IPS-NIHi11 (cell line): ENCODE measurements at places on chromosomes 11 and 22.

GRCh38 chr11:111644922-111645321 lies 42.7 kb downstream of the SIK2 start:
- DNase-seq: no peak

- DNase-seq: no peak
Measured at GRCh38 chr11:17954395-17955252, 58.2 kb downstream of the SERGEF start.

DNA sequence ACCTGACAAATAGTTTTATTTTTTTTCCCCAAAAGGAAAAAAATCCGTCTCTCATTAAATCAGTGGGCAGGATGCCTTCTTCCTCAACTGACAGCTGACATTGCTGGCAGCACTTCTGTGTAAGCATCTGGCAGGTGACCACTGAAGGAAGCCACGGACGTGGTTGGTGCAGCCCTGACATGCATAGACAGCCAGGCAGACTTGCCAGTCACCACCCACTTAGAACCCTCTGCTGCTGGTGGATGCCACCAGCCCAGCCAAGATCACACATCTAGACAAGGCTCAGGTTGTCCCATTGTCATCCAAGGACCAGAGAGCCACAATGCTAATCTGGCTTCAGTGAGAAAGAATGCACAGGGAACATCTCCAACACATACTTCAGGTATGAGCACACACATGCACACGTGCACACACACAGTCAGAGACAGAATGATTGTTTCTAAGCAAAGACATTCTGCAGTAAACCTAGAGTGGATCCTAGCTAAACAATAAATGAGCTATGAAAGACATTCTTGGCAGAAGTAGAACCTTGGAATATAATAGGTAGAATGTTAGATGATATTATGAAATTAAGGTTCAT lies 49.8 kb upstream of the BMAL1 start:
- DNase-seq: no peak

GRCh38 chr22:19195796-19196731 lies 17.5 kb upstream of the SLC25A1 start:
- DNase-seq: no peak

DNA sequence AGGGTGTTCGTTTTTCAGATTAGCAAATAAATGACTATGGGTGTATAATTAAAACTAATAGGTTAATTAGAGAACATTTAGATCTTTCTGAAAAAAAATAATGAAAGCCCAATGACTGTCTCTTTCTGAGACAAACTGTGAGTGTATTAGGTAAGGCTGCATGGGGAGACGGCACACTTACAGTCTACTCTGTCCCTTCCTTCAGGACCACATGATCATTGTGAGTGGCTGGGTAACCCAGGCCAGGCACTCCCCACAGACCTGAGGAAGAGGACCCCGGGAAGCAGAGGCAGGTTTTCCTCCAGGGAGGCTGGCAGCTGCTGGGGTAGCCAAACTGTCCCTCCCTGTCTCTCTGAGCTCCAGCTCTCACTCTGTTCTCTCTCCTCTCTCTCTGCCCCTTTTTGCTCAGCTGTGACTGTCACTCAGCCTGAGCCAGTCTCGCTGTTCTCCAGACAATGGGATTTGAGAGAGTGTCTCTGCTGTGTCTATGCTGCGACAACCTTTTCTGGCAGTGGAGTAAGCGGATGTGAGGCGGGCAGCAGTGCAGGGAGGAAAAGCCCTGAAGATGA lies 83.1 kb upstream of the NCAM1 start:
- DNase-seq: no peak

DNA sequence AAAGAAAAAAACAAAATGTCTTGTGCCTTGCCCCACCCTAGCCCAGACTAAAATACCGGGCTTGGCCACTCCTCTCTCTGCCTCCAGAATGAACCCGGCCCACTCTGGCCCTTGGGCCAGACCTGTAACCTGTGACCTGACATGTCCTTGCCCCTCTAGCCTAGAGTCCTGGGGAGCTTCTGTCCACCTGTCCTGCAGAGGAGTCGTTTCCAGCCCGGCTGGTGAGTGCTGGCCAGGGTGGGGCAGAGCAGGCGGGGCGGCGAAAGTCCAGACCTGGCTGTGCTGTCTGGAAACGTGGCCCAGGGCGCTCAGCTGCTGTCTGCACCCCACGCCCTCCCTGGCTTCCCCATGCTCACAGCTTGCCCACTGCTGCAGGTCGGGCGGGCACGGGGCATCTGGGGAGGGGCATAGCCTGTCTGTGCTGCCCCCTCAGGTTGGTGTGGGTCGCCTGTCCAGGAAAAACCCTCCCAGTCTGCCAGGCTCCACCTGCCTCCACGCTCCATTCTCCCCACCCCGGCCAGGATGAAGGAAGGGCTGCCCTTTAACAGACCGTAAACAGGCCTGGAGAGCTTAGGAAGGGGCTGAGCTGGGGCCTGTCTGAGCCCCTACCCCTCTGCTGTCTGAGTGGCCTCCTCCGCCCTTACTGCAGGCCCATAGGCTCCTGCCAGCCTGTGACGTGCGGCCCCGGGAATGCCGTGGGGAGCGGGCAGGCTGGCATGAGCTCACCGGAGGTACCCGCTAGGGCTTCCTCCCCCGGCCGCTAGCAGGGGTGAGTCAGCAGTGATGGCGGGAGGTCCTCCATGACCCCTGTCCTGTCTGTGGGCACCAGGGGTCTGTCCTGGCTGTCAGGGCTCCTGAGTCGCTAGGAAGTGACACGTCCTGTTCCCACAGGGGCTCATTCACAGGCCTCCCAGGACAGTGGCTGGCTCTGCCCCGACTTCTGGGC lies 1.9 kb downstream of the CD151 start:
- DNase-seq: no peak

DNA sequence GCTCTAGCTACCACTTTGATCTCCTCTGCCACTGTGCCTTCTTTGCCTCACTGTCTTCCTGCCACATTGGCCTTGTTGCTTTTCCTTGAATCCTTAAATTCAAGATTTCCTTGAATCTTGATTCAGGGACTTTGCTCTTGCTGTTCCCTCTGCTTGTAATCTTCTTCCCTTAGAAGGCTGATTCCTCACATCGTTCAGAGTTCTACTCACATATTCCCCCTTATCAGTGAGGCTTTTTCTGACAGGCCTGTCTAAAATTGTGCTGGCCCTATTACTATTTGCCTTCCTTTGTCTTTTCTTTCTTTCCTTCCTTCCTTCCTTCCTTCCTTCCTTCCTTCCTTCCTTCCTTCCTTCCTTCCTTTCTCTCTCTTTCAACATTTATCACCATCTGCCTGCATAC lies 206.9 kb upstream of the CCDC90B start:
- DNase-seq: no peak

DNA sequence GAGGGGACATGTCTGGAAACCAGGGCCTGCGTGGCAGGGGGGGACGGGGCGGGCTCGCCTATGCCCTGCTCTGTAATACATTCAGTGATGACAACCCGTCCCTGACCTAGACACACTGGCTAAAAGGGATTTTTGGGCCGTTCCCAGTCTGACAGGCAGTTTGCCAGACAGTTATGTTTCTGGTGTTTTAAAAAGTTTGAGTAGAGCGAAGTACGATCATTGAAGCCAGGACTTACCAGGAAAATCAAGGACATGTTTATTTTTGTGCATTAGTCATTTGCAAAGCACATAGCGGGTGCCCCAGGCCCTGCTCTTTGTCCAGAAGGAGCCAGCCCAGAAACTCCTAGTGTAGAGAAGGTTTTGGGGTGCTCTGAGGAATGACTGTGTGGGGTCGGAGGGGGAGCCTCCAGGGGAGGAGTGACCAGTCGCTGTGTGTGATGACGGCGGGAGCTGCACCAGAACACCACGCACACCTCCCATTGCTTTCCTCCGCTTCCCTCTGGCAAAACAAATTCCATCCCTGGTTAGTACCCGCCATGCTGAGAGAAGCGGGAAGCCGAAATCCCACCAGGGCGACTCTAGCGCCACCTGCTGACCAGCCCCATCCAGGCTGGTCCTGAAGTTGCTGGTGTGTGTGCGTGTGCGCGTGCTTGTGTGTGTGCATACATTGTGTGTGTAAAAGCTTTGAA lies 50.8 kb downstream of the FBLN1 start:
- peak; percentile 93 for DNase-seq

GRCh38 chr22:17369439-17370025 lies at the start of gene CECR2:
Gene CECR2 (plus strand): TSS chr22:17369460. CDS start chr22:17369784, 324 bp downstream.
- DNase-seq: peak; percentile 53

DNA sequence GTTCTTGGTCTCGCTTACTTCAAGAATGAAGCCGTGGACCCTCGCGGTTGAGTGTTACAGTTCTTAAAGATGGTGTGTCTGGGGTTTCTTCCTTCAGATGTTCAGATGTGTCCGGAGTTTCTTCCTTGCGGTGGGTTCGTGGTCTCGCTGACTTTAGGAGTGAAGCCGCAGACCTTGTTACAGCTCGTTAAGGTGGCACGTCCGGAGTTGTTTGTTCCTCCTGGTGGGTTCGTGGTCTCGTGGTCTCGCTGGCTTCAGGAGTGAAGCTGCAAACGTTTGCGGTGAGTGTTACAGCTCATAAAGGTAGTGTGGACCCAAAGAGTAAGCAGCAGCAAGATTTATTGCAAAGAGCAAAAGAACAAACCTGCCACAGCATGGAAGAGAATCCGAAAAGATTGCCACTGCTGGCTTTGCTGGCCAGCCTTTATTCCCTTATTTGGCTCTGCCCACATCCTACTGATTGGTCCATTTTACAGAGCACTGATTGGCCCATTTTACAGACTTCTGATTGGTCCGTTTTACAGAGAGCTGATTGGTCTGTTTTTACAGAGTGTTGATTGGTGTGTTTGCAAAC lies 27.1 kb upstream of the NXPE2 start:
- no peak for DNase-seq

DNA sequence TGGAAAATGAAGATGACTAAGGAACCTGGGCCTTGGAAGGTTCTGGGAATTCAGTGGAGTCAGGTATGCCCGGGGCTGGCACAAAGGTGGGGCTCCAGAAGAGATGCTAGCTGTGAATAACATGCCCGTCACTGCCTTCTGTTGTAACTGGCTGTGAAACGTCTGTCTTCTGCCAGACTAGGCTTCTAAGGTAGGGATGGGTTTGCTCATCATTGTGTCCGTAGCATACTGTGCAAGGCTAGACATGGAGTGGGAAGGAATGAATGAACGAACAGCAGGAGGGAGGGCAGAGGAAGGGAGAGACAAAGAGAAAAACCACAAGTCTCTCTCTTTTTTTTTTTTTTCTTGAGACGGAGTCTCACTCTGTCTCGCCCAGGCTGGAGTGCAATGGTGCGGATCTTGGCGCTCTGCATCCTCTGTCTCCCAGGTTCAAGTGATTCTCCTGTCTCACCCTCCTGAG lies 327.4 kb downstream of the MN1 start:
- DNase-seq: no peak

DNA sequence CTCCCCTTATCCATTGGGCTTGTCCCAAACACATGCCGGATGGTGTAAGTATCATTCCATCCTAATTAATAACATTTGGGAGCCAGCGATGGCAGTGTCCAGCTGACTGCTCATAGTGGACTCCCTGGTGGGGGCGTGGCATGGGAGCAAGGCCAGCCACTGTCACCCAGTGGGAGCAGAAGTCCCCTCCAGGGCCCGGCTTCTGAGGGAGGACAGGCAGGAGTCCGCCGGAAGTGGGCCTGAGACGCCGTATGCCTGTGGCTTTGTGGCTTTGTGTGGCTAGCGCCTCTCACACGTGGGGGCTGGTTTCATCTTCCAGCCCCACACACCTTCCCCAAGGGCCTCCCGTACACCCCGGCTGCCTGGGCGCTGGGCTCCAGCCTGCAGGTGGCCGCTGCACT lies 124.5 kb downstream of the KCNQ1 start:
- DNase-seq: no peak

- DNase-seq: no peak
Measured at GRCh38 chr11:77244277-77245027, 57.0 kb downstream of the GDPD4 start.

DNA sequence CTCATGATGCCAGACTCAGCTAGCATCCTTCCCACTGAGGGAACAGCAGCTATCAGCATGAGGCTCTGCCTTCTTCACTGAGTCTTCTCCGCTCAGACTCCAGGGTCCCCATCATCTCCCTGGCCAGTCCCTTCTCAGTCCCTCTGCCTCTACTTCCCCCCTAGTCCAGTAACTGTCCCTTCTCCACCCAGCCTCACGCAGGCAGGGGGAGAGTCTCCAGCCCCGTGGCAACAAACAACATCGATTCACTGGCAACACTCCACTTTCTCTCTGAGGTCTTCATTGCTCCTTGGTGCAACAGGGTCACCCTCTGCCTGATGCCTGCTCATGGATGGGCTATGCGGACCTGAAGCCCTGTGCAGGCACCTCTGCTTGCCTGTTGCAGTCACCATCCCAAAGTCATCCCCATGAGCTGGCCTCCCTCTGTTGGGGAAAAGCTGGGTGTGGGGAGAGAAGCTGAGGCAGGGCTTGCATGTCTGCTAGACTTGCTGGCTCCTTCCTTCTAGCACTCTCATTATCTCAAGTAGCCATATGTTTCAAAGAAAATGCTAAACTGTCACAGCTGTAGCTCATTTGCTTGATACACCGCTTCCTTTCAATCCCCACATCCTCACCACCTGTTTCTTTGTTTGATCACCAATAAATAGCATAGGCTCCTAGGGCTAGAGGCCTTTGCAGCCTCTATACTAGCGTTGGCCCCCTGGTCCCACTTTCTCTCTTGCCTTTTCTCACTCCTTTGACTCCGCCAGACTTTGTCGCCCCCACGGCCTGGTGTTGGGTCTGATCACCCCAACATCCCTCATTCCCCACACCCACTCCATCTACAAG lies 4.3 kb upstream of the BCR start:
- no peak for DNase-seq

DNA sequence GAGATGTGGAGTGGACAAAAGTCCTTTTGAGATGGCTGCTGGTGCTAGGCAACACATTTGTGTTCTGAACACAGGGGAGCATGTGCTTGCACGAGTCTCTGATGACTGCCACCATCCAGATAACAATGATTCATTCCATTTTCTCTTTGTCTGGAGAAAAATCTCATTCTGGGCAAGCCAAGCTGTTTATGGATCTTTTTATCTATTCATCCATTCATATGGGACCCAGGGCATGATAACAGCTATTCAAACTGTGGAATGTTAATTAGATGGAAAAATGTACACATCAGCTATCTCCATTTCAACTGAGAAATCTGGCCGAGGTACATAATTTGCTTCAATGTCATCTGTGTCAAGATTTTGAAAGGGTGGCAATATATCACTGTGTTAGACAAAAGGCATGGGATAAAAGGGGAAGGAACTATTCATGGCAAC lies 117.5 kb upstream of the ZBED5 start:
- no peak for DNase-seq

DNA sequence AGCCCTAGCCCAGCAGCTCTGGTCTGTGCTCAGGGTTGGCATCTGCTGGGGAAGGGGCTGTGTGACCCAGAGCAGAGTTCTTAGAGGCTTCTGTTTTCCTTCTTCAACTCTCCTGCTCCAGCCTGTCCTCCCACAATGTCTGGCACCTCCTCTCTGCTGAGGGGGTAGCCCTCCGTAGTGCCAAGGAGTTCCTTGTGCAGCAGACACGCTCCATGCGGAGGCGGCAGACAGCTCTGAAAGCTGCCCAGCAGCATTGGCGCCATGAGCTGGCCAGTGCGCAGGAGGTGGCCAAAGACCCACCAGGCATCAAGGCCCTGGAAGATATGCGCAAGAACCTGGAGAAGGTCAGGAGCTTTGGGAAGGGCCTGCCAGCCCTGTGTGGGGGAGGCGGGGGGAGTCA lies 69.3 kb downstream of the CEP164 start:
- DNase-seq: no peak
